Activated CD4-positive, alpha-beta T cell treated with anti-CD3 and anti-CD28 coated beads for 1 hour (primary cell): ENCODE measurements at places on chromosomes 5 and 9.

DNA sequence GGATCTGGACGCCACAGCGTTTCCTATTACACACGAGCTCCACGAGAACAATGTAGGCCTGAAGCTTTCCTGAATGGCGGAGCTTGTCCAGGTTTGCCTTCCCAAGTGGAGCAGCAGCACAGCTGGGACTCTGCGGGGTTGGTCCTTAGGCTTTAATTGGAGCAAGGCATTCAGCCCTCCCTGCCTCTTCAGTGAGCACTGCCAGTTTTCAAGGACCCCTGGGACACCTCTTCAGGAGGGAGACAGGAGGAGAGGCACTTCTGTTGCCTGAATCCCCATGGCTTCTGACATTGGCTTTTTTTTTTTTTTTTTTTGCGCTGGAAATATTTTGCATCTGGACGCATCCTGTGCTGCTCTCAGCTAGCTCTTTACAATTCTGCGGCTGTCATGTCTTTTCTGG, 179.4 kb downstream of the SEMA6A start:
- no peak for DNase-seq

DNA sequence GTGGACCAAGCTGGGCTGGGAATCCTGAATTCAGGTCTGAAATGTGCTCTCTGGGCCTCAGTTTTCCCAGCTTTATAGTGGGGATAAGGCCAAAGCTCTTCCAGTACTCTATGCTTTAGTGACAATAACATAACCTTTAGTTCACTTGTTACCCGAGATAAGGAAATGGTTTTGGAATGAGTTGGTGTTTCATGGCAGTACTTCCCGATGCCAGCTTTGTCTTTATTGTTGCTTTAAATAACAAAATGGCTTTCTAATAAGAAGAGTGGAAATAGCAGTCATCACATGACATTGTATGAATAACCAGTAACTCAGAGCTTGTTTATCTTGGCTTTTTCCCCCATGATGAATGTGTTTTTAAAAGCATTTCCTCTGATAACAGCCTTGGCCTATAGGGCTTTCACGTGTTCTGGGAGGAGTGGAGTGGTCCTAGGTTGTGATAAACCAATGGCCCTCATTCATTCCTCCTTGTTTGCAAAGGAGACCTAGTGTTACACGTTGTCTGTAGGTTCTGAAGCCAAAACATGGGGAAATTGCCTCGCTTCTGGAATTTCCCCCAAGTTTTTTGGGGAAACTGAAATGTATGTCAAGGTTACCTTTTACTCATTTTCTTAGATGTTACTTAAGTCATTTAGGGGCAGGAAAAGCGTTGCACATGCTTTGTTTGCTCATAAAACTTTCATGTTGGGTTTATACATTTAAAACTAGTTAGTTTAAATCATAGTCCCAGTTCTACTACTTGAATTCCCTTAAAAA, 53.7 kb downstream of the ZNF618 start:
- no peak for DNase-seq

- DNase-seq, result no peak
Observed at GRCh38 chr9:8877753-8878494, 1078.3 kb upstream of the DMAC1 start.

GRCh38 chr5:68458416-68459021, 243.0 kb downstream of the PIK3R1 start:
- no peak for DNase-seq

GRCh38 chr9:136525841-136526499, 19.9 kb downstream of the NOTCH1 start:
- DNase-seq, result no peak

- DNase-seq, result no peak
Observed at GRCh38 chr5:101390151-101390908, 487.2 kb upstream of the ST8SIA4 start.

GRCh38 chr5:36096486-36096885, 29.8 kb upstream of the UGT3A2 start:
- DNase-seq, result no peak

- peak; percentile 34 for DNase-seq
Observed at GRCh38 chr9:127214421-127215267, 49.9 kb upstream of the GARNL3 start.

DNA sequence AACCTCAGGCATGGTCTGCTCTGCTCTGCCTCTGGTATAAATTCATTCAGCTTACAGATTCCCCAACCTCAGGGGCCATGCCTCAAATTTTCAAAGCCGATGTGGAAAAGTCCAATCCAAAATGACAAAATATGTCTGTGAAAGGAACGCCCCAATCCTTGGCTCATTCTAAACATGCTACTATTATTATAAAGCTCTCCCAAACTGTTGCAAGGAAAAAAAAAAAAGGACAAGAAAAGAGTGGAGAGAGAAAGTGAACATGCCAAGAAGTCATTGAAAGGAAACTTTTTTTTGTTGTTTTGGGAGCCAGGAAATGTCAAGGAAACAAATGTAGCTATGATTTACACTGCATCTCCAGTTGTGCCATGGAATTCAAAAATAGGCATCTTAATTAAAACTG, 3.8 kb downstream of the COL23A1 start:
- no peak for DNase-seq

DNA sequence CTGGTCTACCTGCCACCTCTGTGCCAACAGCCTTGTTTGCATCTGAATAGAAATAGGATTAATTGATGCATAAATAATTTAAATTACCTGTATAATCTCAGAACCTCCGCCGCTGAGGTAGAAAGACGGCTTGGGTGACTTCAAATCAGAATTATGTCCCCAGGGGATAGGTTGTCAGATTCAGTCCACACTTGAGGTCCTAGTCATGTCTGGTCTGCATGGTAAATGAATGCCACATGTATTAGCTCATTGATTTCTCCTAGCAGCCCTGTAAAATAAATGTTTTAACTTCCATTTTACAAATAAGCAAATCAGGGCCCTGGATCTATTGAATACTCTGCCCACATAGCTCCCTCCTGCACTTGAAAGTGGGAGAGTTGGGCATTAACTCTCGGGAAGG, 368.0 kb upstream of the WWC1 start:
- no peak for DNase-seq

DNA sequence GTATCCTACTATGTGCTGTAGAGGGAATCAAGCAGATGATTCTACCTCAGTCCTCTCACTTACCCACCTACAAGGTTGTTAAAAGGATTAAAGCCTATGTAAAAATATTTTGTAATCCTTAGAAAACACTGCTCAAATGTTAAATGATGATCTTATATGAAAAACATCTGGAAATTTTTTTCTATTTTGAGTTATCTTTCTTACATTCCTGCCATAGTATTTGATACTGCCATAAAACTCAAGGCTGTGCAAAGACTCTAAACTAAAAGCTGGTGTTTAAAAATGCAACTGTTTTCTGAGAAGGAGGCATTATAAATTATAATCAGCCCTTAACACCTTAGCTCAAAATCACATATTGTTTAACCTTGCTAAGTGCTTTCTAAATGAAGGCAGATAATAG, 474.2 kb downstream of the PRELID2 start:
- no peak for DNase-seq

DNA sequence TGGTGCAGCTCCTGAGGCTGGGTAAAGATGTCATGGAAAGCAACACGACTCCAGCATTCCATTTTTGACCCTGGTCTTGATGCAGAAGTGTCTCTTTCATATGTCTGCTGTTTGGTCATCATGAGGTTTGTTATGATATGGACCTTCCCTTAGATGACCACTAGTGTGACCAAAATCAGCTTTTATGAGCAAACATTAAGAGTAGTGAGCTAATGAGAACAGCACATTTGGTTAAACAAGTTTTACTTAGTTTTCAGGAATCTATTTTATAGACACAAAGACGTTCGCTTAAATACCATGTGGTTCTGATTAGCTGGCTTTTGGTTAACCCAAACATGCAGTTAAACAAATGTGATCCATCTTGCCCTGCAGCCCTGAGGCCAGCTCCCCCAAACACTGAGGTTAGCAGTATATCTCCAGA, 56.7 kb upstream of the ACTBL2 start:
- DNase-seq, result no peak

GRCh38 chr5:38182991-38183390, 75.4 kb upstream of the EGFLAM start:
- DNase-seq, result no peak

GRCh38 chr5:80761966-80762365, 107.2 kb upstream of the DHFR start:
- no peak for DNase-seq

DNA sequence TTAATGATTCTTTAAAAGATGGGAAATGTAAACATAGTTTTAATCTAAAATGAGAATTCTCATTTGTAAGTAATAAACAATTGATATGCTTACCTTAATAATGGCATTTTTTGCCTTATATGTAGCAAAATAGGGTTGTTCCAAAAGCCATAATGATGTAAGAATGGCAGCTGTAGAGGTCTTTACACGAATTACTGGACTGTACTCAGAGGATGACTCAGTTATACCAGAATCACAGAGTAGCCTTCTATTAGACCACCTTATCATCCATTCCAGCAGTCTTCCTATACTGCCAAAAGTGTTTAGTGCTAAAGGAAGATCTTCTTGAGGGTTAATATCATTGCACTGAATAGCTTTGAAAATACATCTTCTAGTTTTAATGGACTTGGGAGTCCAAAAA, 66.5 kb downstream of the CPLANE1 start:
- no peak for DNase-seq

- DNase-seq, result no peak
Observed at GRCh38 chr9:37407468-37407867, 15.0 kb upstream of the GRHPR start.

- no peak for DNase-seq
Observed at GRCh38 chr9:124818431-124819281, 34.6 kb upstream of the WDR38 start.

DNA sequence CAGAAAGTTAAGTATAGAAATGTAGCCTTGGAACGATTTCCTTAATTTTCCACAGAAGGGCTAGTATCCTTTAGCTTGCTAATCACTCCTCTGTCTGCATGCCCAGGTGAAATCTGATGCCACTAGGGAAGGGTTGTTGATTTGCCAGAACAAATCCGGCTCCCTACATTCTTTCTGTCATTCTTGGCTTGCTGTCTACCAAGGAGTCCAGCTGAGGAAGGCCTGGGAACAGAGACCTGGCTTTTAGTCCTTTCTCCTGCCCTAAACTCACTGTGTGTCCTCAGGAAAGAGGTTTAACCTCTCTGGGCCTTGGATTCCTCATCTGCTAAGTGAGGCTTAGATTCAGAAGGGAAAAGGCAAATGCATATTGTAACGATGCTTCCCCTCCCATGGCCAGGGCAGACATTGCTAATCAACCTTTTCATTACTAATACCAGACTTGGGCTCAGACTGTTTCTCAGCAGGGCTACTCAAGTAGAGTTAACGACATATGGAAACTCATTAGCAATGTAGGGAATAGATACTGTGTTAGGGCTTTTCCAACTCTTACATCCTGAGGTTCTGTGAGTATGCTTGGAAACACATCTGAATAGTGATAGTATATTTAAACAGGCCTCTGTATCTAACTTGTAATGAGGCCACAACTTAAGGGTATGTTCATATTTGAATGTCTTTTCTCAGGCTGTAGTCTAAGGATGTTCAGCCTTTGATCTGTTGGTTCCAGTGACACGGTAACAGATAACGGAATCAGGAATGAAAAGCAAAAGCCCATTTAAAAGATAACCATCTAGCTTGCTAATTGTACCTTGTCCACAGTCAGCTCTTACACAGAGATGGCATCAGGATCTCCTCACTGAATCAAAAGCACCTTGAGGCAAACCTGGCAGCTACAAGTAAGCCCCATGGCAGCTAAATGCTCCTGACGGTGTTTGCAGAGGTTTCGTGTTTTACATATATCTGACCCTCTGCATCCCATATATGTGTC, 4.1 kb downstream of the GALNT10 start:
- no peak for DNase-seq

GRCh38 chr9:127974769-127975261, 6.0 kb downstream of the EEIG1 start:
- no peak for DNase-seq

DNA sequence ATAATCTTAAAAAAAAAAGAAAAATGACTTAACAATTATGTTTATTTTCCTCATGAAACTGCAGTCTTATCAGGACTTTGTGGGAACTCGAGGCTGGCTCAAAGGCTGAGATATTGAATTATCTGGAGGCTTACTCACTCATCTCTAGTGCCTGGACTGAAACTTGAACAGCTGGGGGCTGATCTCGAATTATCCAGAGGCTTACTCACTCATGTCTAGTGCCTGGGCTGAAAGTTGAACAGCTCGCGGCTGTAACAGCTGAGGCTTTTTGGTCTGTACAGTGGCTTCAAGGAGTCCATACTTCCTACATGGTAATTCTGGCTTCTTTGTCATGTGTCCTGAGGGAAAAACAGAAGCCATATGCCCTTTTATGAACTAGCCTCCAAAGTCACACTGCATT, 371.9 kb downstream of the CETN3 start:
- DNase-seq, result no peak

- no peak for DNase-seq
Observed at GRCh38 chr9:30235068-30235467, 2149.4 kb upstream of the ACO1 start.

GRCh38 chr9:135350003-135350315, 129.6 kb upstream of the PPP1R26 start:
- DNase-seq, result no peak

DNA sequence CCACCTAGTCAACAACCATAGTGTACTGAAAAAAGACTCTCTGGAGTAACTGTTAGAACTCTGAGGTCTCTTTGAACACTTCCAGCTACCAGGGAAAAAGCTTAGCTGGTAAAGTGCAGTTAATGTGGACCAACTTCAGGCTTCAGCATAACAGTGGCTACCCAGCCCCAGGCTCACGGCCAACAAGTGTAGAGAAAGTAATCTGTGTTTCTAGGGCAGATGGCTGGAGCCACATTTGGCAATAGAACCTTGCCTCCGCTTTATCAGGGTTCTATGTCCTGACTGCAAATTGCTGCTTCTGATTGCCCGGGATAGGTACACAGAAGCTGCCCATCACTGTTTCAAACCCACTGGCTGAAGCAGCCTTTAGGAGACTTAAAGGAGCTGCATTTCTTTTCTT, 76.0 kb upstream of the SIMC1 start:
- DNase-seq, result no peak

- no peak for DNase-seq
Observed at GRCh38 chr9:97502222-97502983, 937 bp downstream of the TMOD1 start.

DNA sequence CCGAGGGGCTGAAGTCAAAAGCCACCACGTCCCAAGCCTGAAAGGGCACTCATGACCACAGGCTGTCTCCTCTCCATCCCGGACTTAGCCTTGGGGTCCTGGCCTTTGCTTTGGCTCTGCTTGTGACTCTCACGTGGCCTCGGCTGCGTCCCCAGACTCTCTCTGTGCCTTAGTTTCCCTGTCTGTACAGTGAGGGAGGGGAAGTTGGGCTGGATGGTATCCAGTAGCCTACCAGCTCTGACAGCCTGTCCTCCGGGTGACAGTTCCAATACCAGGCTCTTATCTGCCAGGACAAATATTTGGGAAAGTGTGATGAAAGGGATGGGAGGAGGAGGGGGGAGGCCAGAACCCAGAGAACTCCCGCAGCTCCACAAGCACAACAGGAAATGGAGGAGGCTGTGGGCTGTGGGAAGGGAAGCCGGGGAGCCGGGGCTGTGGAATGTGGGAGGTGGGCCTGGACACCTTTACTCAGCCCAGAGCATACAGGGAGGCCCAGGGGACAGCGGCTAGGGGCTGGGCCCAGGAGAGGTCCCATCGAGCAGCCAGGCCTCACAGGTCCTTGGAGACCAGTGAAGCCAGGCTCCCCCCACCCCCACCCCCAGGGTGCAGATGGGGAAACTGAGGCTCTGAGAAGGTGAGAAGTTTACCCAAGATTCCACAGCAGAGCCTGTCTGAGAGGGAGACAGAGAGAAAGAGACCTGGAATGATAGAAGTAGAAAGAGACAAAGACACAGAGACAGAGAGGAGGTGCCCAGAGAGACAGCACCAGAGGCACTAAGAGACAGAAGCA, 18.3 kb downstream of the PDGFRB start:
- no peak for DNase-seq

GRCh38 chr9:93288891-93289883, 105.2 kb downstream of the WNK2 start:
- no peak for DNase-seq
